ENCODE measurements at places on chromosomes 4 and X. TPM values are rescaled to one million over a fixed set of nuclear protein-coding genes. Genes with fewer than 3 reads are reported as not detected.

DNA sequence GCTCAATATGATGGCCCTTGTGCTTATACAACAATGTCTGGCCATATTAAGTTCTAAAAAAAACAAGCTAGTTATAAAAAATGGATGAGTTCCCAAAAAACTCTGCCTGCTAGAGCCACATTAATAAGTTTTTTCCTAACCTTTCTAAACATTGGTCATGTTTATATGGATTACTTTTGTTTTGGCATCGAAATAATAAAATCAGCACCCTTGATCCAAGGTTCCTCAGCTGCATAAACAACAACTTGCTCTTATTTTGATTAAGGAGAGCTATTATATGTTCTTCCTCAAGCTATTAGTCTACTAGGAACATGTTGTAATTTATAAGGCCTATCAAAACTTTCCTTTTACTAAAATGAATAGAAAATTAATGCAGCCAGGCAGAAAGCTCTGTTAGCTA, 48.4 kb downstream of the UNC5C start:
- DNase-seq, result no peak

The SLC25A14 gene
- 32.1 TPM for polyA plus RNA-seq

- no peak for DNase-seq
These were observed 161.0 kb upstream of the RASGEF1B start for GRCh38 chr4:81632581-81633299.

DNA sequence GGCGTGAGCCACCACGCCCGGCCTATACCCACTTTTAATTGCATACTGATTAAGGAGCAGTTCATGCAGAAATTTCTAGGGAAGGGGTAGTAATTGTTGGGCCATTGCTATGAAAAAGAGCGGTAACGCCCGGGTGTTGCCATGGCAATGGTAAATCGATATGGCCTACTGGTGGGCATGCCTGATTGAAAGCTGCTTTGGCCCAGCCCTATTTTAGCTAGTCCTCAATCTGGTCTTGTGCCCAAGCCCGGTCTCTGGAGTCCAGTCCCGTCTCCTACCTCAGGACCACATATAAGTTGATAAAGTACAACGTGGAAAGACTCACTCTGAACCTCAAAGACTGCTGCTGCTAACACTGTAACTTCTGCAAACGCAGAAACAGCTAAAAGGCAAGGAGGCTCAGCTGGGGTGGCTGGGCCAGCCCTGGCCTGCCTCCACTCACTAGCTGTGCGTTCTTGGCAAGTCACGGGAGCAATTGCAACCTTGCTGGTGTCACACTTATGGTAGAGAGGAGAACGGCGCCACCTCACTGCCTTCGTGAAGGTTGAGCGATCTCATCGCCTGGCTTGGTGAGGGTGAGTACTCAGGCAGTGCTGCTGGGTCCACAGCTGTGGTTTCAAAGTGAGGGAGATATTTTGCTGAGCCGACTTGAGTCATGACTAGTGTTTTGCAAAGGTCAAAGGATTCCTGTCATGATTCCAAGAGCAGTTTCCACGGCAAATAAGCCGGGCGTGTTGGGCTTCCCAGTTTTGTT, 57.0 kb upstream of the GRPEL1 start:
- DNase-seq, result no peak

The GATB gene
- 35.6 TPM for polyA plus RNA-seq

- no peak for DNase-seq
These were observed 669 bp downstream of the IRF2 start for GRCh38 chr4:184473499-184474262.

The DCAF4L1 gene
- 0.07 TPM for polyA plus RNA-seq

The CSAG3 gene
- polyA plus RNA-seq, result not detected

- no peak for DNase-seq
These were observed 84.8 kb downstream of the ANOS1 start for GRCh38 chrX:8647176-8647575.

The TMPRSS11F gene
- not detected for polyA plus RNA-seq

DNA sequence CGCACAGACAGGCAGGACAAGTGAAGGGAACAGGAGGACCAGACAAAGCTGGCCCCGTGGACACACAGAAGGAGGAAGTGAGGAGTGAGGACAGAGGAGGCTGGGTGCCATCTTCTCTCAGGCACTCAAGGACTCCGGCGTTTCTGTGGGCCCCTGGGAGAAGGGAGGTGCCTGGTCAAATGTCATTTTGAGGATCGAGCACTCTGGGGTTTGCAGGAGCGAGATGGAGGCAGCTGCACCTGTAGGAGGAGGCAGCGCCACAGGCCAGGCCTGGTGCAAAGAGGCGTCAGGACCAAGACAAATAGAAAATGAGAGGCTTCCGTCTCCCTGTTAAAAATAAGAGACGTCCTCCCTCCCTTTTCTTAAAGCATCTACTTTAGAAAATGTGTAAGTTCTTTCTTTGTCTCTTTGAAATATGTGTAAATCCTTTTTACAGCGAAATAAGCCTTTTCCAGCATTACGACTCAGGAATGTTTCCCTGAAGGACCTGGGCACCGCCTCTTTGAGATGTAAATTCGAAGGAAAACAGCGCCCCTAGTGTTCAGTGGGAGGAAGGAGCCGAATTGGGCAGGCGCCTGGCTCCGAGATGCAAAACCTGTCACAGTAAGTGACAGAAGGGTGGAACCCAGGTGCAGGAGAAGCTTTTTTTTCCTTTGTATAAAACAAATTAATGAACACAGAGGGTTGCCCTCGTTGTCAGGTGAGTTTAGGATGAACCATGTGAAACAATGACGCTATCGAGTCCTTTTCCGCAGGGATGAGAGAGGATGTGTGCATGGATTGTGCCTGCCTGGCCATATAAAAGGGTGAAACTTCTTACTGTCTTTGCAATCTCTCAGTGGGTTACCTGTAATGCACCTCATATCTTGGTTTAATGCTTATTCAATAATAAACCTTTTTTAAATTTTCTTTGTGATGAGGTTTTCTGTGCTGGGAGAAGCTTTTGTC, 1.4 kb upstream of the C4orf50 start:
- peak; percentile 26 for DNase-seq

GRCh38 chr4:95638920-95639501, 90.2 kb upstream of the UNC5C start:
- DNase-seq, result no peak

The PAGE5 gene
- polyA plus RNA-seq, result not detected

DNA sequence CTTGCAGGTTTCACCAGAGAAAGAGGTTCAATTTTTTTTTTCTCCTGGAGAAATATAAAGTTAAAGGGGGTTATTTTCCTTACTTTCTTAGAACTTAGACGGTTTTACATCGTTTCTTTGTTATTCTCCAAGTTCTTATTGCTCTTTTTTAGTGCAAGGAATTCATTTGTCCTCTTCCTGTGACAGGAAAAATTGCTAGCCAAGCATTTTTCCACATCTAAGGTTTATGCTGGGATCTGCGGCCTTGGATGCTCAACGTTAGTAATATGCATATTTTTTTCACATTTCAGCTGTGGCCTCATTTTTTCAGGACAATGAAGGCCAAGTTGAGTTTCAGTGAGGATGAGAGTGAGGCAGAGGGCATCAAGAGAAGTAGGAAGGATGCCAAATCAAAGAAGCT, 948.9 kb downstream of the PCDH19 start:
- DNase-seq, result no peak

DNA sequence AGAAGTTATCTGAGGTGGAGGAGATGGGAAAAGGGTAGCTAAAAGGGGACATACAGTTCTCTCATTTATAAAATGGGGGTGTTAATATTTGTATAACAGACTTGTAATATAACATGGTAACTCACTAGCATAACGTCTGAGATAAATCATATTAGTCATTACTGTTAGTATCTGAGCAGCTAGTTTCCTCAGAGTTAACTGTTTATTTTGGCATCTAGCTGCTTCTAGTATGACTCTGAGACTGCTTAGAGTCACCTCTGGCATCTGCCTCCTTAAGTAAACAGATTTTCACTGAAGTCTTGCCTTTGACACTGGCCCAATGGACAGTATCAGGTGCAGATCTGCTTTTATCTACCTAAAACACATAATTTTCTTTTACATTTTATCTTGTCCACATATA, 58.1 kb downstream of the SLC30A9 start:
- DNase-seq, result no peak

- no peak for DNase-seq
These were observed 91.3 kb upstream of the MAGEC2 start for GRCh38 chrX:142296421-142296820.

Data from left renal pelvis (tissue), 4 donors.